CD4-positive, alpha-beta T cell (primary cell): ENCODE measurements at places on chromosomes 6 and 20.
A peak's percentile ranks its signal among the peaks of the same experiment; 100 is the strongest.

DNA sequence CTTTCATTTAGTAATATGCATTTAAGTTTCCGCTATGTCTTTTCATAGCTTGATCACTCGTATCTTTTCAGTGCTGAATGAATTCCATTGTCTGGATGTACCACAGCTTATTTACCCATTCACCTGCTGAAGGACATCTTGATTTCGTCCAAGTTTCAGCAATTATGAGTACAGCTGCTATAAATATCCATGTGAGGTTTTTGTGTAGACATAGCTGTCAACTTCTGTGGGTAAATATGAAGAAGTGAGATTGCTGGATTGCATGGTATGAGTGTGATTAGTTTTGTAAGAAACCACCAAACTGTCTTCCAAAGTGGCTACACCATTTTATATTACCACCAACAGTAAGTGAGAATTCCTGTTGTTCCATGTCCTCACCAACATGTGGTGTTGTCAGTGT lies 79.2 kb upstream of the STMND1 start:
- no peak for DNase-seq

DNA sequence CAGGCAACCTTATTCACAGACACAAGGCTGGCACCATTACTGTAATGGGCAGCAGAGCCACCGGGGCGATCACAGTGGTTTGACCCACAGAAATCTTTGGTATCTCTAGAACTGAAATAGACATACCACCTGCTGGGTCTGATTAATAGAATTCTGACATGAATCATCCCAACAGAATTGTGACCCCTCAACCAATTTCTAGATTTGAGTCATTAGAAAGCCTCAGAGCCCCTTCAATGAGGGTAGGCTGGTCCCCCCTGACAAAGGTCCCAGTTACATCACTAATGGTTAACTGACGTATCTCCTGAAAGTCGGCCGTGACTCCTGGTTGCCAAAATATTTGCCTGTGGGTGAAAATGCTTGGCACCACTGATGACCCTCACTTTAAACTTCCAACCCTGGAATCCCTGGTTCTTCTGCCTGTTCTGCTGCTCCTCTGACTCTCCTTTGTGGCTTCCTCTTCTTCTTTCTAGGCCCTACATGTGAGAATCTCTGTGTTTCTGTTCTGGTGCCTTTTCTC lies 124.9 kb upstream of the ARID1B start:
- no peak for DNase-seq

- DNase-seq, result peak; percentile 51
These were observed 50.4 kb downstream of the PDE7B start for GRCh38 chr6:135901774-135902524.

DNA sequence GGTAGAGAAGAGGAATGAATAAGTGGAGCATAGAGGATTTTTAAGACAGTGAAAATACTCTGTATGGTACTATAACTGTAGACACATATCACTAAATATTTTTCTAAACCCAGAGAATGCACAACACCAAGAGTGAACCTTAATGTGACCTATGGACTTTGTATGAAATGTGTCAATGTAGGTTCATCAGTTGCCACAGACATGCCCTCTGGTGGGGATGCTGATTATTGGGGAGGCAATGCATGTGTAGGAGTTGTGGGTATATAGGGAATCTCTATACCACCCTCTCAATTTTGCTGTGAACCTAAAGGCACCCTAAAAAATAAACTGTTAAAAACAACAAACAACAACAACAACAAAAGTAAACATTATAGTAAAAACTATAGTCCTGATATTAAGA lies 293.7 kb downstream of the RNF144B start:
- no peak for DNase-seq

DNA sequence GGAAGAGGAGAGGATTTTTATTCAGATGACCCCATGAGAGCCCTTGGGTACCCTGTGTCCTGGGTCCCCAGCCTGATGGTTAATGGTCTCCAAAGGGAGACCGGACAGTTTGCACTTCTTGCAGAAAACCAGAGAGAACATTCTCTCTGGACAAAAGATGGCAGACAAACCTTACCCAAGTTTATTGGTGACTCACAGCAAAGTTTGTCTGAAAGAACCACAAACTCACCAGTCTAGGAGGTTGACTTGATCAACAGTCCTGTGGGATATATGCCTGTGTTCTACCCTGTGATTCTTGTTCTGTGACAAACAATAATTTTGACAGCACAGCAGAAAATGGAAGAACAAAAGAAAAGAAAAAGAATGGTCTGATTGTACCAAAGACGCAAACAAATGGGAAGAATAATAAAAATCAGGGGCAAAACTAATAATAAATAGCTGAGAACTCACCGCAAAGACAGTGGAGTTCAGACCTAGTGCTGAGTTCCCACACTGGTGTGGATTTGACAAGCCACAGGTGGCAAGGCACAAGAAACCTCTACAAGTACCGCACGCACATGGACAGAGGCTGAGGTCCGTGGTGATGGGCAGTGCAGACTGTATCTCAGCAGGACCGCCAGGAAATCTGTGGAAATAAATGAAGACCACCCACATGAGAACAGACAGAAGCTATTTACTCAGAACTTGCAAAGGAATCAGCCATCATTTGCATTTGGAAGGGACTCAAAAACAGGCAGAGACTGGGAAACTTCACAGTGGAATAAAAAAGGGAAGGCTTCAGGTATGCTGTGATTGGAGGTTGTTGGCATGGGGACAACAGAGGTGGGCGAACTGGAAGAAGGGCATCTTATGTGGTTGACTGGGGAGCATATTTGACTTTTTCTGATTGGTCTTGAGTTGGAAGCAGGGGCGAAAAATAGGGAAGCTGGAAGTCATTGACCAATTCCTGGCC lies 246.3 kb upstream of the RNF24 start:
- no peak for DNase-seq
